ENCODE measurements at places on chromosomes 6 and 20.
A peak's percentile ranks its signal among the peaks of the same experiment; 100 is the strongest.

- no peak for DNase-seq
Observed at GRCh38 chr6:68235326-68235784, 399.7 kb upstream of the ADGRB3 start.

DNA sequence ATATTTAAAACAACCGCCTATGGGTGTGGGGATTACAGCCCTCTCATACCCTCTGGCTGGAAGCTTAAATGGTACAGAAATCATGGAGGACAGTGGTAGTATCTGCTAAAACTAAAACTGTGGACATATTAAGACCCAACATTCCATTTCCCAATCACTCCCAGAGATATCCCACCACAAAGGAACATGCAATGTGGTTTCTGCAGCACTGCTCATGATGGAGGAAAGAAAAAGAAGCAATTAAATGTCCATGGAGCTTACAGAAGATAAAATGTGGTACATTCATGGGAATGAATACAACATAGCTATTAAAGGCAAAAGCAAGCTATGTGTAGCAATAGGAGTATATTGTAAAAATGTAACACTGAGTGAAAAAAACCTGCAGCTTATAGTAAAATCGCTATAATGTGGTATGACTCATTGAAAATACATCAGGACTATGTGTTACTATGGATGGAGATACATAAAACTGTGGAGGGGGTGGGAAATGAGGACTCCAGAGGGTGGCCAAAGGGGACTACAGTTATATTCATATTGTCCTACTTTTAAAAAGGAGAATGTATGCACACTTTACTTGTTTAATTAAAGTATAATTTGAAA, 22.9 kb upstream of the NNAT start:
- DNase-seq, result no peak

DNA sequence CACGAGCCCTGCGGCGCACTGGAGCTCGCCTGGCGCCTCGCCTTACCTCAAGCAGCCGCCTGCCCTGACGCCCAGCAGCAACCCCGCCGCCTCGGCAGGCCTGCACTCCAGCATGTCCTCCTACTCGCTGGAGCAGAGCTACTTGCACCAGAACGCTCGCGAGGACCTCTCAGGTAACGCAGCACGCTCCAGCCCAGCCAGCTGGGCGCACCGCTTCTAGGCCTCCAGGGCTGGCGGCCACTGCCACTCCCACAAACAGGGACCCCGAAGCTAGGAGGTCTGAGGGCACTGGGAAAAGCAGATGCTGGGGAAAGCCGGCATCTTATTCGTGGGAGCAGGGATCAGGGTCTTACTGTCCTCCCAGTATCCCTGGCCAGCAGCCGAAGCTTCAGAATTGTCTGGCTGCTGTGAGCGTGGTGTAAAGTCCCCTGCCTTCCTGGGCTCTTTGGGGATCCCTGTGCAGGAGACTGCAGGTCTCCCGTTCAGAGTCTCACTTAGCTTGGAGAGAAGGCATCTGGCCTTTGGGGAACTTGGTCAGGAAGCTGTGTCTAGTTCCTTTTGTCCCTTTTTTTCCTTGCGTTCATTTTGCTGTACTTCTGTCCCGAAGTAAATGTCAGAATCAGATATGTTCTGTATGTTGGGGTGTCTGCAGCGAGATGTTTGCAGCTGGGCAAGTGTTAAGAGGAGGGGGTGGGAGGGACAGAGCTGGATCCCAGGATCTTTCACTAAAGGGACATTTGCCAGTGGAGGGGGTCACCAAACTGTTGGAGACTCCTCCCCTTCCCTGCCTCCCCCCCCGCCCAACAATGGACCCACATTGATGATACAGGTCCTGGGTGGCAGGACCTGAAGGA, 1.8 kb downstream of the FOXF2 start:
- DNase-seq, result no peak

- DNase-seq, result no peak
Observed at GRCh38 chr6:165881806-165882205, 218.8 kb upstream of the PDE10A start.

GRCh38 chr6:37288247-37288646, 30.3 kb upstream of the TMEM217 start:
- DNase-seq, result no peak

DNA sequence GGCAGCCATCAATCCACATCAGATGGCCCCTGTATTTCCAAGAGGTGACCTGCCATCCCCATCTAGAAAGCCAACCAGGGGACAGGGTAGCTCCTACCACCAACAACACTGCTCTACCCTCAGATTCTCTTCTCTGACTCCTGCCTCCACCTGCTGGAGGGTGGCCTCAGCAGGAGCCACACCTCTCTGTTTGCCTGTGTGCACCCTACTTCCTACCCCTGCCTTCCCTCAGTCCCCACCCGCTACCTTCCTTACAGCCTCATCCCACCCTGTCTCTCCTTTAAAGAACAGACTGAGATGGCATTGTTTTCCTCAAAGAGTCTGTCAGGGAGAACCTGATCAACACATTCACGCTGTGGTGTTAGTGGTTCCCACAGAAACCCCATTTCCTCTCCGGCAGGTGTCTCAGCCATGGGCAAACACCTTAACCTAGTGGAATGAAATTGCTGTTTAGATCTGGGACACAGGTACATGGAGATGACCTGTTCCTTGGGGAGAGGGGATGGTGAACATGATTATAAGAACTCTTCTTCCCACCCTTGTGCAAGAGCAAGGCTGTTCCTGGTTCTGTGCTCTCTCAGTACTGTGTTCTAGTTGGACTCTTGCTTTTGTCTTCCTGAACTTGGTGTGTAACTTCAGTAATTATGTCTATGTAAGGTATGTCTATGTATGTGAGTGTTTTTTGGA, 1.8 kb downstream of the ENTPD6 start:
- DNase-seq, result no peak

DNA sequence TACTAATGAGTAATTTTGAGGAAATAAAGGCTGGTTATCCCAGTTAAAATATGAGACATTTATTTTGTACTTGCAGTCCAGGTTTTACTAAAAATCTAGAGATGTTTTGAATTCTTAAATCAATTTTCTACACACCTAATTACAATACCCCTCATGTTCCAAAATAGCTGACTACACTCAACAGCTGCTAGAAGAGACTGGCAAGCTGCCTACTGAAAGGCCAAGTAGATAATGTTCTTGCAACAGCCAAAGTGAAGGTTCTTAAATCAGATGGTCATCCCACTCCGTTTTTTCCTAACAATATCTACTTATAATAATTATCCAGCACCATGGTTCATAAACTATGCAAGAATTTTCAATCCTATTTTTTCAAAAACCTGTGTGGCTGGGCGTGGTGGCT, 69.0 kb downstream of the DTNBP1 start:
- no peak for DNase-seq

- DNase-seq, result no peak
Observed at GRCh38 chr6:151025076-151025475, 159.6 kb downstream of the MTHFD1L start.

DNA sequence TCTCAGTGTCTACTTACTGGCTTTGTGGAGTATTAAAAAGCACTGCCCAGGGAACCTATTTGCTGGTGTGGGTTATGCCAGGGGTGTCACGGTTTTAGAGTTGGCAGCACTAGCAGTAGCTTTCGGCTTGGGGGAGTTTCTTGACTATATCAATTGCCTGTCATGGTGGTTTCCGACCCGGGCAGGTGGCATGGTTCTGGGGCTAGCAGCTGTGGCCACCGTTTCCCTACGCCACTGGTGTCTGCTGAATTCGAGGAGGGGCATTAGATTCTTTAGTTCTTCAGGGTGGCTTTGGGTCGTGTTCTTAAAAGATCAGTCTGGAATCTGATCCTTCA, 55.6 kb upstream of the FOXC1 start:
- no peak for DNase-seq

DNA sequence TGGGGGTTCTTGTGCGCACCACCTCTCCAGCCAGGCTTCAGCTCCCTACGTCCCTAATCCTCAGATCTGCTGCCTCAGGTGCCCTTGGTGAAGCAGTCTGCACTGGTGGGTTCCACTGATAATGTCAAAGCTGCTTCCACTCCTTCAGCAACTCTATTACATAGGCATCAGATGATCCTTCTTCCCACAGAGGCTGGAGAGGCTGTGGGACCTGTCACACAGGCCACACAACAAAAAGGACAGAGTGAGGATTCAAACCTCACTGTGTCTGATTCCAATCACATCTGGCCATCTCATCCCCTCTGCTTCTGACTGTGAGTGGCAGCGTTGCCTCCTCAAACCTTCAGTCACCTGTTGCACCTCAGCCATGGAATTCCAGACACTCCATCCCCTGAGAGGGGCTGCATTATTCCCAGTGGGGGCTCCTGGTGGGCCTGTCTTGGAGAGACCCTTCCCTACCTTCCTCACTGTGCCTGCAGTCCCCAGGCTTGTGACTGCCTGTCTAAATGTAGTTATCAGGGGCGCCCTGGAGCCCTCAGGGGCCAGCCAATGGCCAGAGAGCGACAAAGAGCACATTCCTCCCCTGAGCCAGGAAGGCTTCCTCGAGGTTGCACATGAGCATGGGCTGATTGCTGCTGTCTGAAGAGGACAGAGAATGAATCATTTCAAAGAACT, 211.4 kb upstream of the ECI2 start:
- DNase-seq, result no peak

- no peak for DNase-seq
Observed at GRCh38 chr6:82239597-82239996, 7.9 kb downstream of the IBTK start.

DNA sequence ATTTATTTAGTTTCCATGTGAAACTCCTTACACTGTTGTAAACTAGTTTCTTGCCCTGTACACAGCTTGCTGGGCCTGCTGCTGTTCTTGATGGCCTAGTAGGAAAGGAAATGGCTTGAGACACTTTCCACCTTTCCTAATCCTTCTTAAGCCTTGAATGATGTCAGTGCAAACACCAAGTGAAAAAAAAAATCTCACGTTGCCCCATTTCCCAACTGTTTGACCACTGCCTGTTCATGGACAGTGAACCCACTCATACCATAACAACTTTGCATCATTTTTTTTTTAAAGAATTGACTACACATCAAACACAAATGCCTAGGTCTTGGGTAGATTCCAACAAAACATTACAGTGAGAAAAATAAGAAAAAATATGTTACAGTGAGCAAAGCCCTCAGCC, 653.6 kb upstream of the FLRT3 start:
- DNase-seq, result no peak

DNA sequence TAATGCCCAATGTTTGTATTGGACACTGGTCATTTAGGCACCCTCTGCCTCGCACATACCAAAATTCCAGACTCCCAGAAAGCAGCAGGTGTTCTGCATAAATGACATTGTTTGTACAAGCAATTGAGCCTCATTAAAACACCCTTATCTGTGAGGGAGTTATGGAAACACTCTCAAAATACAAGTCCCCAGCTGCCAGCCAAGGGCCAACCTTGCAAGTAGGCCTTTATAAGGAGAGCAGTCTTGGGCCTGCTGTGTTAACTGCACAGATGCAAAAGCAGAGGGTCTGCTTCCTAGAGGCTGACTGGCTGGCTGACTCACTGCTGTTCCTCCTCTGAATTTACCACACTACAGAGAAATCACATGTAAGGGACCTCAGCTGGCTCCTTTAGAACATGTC, 150.4 kb upstream of the HMGN3 start:
- no peak for DNase-seq

GRCh38 chr20:36170542-36171215, 16.1 kb downstream of the EPB41L1 start:
- no peak for DNase-seq

- DNase-seq, result peak; percentile 27
Observed at GRCh38 chr6:166586424-166587156, at the start of gene RAMACL. Gene RAMACL, minus strand, starts transcription at chr6:166586678. Its CDS starts 201 bp downstream, at chr6:166586477.

DNA sequence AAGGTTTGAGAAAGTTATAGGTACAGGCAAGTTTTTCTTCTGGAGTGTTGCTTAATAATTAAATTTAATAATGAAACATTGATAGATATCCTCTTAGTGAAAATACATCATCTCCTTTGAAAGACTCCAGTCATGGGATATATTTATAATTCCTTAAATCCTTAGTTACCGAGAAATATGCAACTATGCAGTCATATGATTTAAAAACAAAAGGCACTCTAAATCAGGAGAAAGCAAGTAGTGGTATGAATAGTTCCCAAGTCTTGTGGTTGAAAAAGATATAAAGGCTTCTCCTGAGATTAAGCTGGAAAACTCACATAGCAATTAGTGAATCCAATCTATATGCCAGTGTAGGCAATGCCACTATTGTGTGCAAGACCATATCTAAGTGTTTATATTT, 475.4 kb downstream of the EYS start:
- DNase-seq, result no peak

DNA sequence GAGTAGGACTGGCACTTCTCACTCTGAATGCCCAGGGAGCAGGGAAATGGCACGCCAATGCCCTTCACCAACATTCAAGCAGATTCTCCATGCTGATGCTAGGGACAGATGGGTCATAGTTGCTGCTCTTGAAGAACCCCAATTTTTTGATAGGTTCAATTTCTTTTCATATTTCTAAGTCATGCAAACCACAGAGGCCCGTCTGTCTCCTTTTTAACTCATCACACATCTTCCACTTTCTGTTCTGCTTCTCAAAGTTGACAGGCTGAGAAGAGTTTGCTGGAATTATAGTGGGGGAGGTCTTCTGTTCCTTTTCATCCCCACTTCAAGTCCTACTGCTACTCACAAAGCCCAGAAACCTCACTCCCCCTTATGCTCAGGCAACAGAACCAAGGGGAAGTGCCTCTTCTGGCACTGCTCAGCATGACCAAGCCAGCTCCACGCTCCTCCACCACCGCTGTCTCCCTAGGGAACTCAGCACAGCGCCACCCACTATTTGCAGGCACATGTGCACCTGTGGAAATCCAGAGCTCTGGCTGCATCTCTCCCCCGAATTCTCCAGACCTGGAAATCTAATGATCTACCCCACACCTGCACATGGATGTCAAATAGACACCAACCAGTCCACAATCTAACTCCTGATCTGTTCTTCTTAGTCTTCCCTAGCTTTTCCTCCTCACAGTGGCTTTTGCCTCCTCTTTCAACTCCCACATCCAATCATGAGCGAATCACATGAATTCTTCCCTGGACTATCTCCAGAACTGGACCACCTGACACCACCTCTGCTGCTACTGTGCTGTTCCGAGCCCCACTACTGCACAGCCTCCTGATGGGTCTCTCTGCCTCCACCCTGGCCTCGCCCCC, 10.7 kb downstream of the ZBTB24 start:
- no peak for DNase-seq

GRCh38 chr6:40906759-40907158, 132.3 kb downstream of the UNC5CL start:
- no peak for DNase-seq

DNA sequence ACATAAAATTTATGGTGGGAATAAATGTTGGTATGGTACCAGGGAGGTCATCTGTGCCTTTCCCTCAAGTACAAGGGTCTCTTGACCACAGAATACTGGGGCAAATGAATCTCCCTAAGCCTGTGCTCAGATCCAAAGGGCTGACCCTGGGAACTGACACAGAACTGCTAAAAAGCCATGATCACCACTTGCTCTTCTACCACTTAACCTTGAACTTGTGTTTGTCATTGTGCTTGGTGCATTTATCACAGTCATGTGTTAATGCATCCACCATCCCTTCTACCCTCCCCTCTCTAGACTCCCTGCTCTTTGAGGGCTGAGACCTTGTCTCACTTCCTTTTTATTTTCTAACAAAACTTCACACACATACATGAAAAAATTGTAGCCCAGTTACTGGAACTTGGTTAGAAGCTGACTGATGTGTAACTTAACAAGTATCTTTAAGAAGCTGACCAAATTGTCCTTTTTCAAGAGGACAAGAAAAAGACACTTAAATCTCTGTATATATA, 46.1 kb upstream of the PBOV1 start:
- DNase-seq, result no peak

Measured in activated gamma-delta T cell treated with Interleukin-2 at 50 U/mL for 16 hours (primary cell).